ENCODE measurements at places on chromosomes 3 and 15. TPM values are rescaled to one million over a fixed set of nuclear protein-coding genes. Genes with fewer than 3 reads are reported as not detected.

DNA sequence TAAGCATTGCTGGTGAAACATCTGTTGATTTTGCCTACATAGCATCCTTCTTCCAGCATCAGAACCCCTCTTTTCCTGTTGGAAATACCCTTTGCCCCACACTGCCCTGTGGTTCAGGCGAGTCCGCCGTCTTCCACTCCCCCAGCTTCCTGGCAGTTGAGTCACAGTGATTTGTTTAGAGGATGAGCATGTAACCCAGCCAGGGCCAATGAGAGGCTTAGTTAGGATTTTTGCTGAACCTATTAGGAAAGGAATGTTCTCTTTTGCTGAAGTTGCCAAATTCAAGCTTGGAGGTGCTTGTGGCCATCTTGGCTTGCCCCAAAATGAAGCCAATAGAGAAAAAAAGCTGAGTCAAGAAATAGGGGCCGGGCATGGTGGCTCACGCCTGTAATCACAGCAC, 19.0 kb upstream of the MEX3B start:
- DNase-seq: no peak

- no peak for DNase-seq
Observed at GRCh38 chr3:73235768-73236167, 174.3 kb downstream of the EBLN2 start.

DNA sequence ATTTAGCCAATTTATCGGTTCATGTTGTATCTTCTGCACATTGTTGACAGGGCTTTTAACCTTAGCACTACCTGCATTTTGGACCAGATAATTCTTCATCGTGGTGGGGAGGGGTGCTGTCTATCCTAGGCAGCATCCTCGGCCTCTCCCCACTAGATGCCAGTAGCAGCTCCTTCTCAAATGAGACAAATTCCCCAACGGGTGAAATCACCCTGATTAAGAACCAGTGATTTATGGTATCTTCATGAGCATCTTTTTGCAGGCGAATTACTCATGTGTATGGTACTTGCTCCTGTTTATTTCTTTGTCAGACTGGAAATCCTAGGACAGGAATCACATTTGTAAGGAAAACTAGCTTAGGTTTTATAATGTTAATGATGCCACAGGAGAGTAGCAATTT, 68.0 kb downstream of the C3orf70 start:
- DNase-seq: no peak

DNA sequence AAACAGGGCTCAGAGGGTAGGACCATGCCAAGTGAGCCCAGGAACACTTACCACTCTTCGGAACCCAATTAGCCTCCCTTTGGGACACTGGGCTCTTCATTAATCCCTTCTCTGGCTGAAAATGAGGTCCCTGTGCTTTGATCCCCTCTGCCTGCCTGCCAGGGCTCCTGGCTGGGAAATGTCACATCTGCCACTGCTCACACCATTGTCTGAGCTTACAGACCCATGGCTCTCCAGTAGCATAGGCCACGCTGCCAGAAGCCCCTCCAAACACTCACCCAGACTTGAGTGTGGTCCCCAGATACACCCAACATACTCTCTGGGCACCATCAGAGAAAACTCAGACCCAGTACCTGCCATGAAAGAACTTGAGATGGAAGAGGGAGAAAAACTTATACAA, 287.3 kb downstream of the XXYLT1 start:
- no peak for DNase-seq

DNA sequence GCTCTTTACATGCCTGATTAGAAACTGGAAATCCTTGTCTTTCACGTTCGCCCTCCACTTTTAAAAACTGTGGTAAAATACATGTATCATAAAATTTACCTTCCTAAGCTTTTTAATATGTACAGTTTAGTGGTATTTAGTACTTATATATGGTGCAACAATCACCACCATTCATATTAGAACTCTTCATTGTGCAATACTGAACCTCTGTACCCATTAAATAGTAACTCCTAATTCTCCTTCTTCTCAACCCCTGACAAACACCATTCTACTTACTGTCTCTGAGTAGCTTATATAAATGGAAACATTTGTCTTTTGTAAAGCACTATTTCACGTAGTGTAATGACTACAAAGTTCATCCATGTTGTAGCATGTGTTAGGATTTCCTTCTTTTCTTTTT, 28.2 kb downstream of the GRM2 start:
- no peak for DNase-seq

DNA sequence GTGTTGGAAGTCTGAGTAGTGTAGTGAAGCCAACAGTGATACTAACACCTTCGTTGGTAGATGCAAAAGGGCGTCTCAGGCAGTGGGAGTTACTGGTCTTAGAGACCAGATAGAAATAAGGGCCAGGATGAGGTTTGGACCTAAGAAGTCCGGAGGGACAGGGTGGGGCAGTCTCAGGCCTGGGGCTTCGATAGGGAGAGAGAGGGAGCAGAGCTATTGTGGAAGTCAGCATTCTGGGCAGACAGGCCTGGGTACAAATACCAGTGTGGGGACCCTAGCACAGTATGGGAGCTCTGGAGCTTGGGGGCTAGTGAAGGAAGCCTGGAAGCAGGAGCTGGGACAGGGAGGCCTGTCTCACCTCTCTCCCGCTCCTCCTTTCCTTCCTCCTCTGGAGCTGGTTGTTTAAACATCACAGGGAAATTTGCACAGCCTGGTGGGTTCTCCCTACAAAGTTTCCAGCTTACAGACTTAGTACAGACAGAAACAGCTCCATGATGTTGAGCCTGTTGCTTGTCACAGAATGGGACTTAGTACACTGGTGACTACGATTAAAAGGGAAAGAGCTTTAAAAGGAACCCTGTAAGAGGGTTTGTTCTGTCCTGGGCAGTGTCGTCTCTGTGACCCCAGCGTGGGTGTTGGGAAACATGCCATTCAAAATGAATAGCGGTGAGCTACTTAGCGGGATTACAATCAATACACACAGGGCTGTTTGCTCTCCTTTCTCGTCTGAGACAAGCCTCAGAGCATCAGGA, 76.4 kb upstream of the TNFAIP8L3 start:
- DNase-seq: no peak

DNA sequence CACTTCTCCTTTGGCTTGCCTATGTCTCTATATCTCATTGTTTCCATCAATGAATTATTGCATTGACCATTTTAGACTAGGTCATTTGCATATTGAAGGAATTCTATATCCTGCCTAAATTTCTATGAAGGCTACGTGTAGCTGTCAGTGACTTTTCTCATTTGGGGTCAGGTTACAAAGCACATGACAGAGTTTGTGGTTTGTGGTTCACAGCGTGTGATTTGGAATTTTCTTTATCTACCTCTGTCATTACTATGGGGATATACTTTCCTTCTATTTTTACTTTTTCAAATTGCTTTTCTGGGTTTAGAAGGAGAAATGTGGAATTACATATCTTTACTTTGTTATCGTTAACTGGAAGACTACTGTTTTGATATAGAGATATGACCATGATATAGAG, 317.3 kb upstream of the CFAP20DC start:
- no peak for DNase-seq

- DNase-seq: peak; percentile 10
Observed at GRCh38 chr15:33126559-33127290, 67.8 kb downstream of the FMN1 start.

The GP5 gene
- not detected for total RNA-seq

The ARPIN gene
- total RNA-seq: not detected

The MUC20 gene
- 0.72 TPM for total RNA-seq

The SLC25A38 gene
- 35.5 TPM for total RNA-seq

The NR1I2 gene
- not detected for total RNA-seq
